ENCODE measurements at places on chromosomes 1 and 21. TPM values are rescaled to one million over a fixed set of nuclear protein-coding genes. Genes with fewer than 3 reads are reported as not detected.

The LRRC39 gene
- 0.37 TPM for total RNA-seq

The S100A7A gene
- total RNA-seq, result not detected

The PTGS2 gene
- total RNA-seq, result 162 TPM

The ALX3 gene
- total RNA-seq, result not detected

The CACYBP gene
- 57.0 TPM for total RNA-seq

The RASSF5 gene
- 2.4 TPM for total RNA-seq

The FCRL5 gene
- total RNA-seq, result not detected

The AMPD1 gene
- not detected for total RNA-seq

The TMEM269 gene
- not detected for total RNA-seq

The CLIC6 gene
- total RNA-seq, result not detected

The COL16A1 gene
- 200 TPM for total RNA-seq

The OVAAL gene
- not detected for total RNA-seq

The C1orf53 gene
- total RNA-seq, result 2.4 TPM

The PROK1 gene
- not detected for total RNA-seq

The S100B gene
- total RNA-seq, result not detected

The EXO5 gene
- 9.6 TPM for total RNA-seq

The PM20D1 gene
- total RNA-seq, result not detected

The KRTAP11-1 gene
- not detected for total RNA-seq

The PRCC gene
- 8.6 TPM for total RNA-seq

The LCE1C gene
- total RNA-seq, result not detected

The KISS1 gene
- total RNA-seq, result not detected

The TEDDM1 gene
- not detected for total RNA-seq

The MEX3A gene
- 3.3 TPM for total RNA-seq

The NR1I3 gene
- not detected for total RNA-seq

The FLG gene
- total RNA-seq, result 0.09 TPM

The C1orf94 gene
- not detected for total RNA-seq

The DNAJC28 gene
- 1.7 TPM for total RNA-seq

The HSPA6 gene
- 1.1 TPM for total RNA-seq

The LHX8 gene
- total RNA-seq, result not detected

The C1orf87 gene
- not detected for total RNA-seq

The SLC37A1 gene
- 0.59 TPM for total RNA-seq

The GUCA2B gene
- not detected for total RNA-seq

The BSND gene
- not detected for total RNA-seq

The CD58 gene
- 22.0 TPM for total RNA-seq

The BRINP3 gene
- total RNA-seq, result 0.65 TPM

The F5 gene
- total RNA-seq, result under 0.01 TPM

The F3 gene
- total RNA-seq, result 94.4 TPM

The TFB2M gene
- total RNA-seq, result 15.1 TPM

The TSSK3 gene
- total RNA-seq, result 0.30 TPM

The HPDL gene
- 1.4 TPM for total RNA-seq

The VWA5B1 gene
- total RNA-seq, result not detected

The NOTCH2NLA gene
- total RNA-seq, result 73.0 TPM

The IL19 gene
- total RNA-seq, result not detected

The THAP3 gene
- 19.6 TPM for total RNA-seq

The SPRR1A gene
- total RNA-seq, result not detected

The RHBG gene
- not detected for total RNA-seq

The PGLYRP3 gene
- not detected for total RNA-seq

The ST6GALNAC5 gene
- total RNA-seq, result 140 TPM

The OR10J1 gene
- total RNA-seq, result not detected

The ADAMTS1 gene
- 42.4 TPM for total RNA-seq

The GSTM3 gene
- 138 TPM for total RNA-seq
